Fibroblast of skin of right biceps (primary cell): ENCODE measurements at places on chromosomes 2 and 18.

DNA sequence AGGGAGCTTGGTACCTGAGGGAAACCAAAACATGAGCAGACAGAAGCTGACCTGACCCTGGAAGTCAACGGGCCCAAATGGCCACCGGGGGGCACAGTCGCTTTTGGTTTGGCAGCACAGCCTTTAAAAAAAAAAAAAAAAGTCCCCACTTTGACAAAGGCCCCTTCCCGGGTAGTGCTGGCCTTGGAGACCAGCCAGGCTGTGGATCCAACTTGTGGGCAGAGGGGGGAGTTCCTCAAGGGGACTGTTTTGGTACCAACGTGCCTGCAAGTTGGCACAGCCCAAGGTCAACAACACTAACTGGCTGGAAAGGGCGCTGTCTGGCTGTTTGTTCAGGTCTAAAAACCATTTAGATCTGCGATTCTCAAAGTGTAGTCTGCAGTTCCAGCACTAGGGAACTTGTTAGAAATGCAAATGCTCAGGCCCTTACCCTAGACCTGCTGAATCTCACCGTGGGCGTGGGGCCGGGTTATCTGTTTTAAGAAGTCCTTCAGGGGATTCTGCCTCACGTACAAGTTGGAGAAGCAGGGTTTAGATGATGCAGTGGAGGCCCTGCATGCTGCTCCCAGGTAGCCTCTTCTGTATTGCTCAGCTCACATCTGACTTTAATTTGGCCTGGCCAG is 83.0 kb downstream of the LPIN1 start:
- peak; percentile 63 for DNase-seq

DNA sequence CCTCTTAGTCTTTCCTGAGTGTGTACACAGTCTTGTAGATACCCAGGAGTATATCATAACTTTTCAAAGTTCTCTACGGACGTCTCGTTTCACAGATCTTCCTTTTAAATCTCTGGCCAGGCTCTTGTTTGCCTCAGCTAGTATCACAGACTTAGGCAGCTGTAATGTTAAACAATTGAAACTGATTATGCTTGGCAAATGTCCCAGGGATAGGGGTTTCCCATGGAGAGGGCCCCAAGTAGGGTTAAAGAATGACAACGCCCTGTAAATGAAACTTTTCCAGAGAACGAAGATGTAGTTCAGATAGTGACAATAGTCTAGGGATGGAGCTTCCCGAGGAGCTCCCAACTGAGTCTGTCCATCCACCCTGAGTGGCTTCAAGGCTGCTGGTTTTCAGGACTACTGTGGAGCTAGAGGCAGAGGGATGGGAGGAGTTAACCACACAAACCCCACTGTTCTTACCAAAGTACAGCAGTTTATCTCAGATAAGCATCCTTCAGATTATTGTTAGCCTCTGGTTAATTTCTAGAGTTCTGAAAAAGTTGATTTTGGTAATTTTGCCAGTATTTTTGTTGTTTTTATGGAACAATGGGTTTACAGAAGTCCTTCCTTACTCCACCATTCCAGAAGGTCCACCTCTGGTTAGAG is 9.1 kb downstream of the NEURL3 start:
- no peak for DNase-seq

DNA sequence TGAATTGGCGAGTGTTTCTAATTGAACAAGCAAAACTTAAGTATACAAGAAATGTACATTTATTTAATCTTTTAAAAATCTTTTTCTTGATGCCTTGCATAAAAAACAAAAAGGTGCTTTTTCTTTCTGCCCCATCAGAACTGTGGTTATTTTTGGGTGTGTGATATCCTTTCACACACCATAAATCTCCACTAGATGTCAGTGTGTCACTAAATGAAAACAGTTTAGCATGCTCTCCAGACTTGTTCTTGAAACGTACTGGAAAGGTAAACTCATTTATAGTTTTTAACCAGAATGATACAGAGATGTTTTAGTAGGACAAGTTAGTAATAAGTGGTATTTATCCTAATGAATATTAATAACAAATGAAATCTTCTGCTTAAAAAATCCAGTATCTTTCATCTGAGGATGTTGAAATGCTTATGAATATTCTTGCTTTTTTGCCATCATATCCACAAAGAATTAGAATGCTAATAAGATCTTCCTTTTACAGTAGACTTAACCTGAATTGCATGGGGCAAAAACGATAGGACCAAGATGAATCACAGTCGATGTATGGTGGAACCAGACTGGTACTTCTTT is 96.8 kb downstream of the UBE2E3 start:
- peak; percentile 61 for DNase-seq

- no peak for DNase-seq
Measured at GRCh38 chr2:216008387-216008786, 5.0 kb downstream of the MREG start.

DNA sequence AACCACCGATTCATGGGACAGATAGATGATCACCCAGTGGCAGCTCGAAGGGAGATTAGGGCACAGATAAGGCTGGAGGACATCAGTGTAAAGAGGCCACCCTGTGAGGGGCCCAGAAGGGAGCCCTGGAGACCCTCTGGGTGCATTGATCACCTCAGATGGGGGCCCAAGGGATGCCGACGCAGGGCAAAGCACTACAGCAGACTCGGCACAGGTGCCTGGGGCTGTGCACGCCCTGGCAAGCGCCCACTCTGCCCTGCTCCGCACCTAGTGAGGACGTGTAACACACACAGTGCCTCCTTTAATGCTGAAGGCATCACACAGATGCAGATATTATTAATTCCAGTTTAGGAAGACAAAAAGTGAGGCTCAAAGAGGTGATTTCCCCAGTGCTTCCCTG is 9.5 kb downstream of the GYPC start:
- DNase-seq, result no peak

DNA sequence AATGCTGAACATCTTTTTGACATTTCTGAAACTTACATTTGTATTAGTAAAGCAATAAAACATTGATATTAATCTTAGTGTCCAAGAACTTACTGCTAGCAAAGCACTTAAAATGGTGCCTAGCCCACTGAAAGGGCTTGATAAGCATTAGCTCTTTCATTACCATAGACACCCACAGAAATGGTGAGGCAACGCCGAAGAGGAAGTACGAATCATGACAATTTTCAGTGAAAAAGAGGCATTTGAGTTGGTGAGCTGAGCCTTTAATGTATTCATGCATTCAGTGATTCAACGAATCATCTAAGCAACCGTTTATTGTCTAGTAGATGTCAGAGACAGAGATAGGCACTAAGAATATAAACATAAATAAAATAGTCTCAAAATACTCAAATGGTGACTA is 101.1 kb downstream of the PIGN start:
- DNase-seq, result no peak

DNA sequence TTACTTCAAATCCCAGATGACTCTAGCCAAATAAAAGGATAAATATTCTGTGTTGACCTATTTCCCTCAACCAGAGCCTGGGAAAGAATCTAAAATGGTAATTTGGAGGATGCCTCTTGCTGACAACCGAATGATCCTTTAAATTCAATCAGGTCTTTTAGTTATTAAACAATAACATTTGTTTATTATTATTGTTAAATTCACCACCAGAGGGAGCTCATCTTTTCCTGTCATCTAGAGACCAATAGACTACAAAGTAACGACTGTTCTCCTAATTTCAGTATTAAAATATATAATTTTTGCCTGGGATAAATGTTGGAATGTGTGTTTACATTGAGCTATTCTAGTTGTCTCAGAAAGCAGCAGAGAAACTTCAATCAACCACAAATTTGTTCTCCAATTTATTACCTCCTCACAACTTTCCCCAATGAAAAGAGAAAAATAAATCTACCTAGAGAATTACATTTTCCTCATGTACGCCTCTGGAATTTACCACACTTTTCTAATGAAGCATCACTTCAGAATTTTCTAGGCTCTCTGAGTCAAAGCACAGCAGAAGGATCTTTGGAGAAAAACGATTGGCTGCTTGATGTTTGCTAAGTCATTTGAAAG is 142.7 kb downstream of the SCG2 start:
- peak; percentile 33 for DNase-seq

GRCh38 chr2:147392180-147392579 is 452.6 kb upstream of the ACVR2A start:
- DNase-seq, result no peak

GRCh38 chr2:9050122-9050809 is 46.8 kb upstream of the MBOAT2 start:
- no peak for DNase-seq

DNA sequence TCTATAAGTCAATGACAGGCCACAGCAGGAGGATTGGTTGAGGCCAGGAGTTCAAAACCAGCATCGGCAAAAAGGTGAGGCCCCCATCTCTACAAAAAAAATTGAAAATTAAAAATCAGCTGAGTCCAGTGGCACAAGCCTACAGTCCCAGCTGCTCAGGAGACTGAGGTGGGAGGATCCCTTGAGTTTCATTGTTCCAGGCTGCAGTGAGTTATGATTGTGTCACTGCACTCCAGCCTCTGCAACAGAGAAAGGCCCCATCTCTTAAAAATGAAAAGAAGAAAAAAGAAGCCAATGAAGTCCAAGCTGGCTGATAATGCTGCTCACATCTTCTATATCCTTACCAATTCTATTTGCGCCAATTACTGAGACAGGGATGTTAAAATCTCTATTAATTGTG is 39.1 kb downstream of the MRPS5 start:
- no peak for DNase-seq
